ENCODE measurements at places on chromosomes 7 and 10.

DNA sequence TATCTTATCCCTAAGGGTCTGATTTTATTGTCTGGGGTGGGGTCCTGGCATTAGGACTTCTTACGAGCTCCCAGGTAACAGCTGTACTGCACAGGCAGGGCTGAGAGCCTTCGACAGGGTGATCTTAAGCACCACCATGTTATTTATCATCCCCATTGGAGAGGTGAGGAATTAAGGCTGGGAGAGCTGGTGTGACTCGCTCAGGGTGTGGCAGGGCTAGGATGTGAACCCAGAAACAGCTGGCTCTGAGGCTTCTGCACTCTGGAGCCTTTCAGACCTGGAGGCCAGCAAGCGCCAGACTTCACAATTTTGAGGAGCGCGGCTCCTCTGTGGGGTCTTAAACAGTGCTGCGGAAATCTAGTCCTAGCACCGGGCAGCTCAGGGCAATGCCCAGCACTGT, 27.4 kb upstream of the NDST2 start:
- no peak for DNase-seq

- no peak for DNase-seq
Observed at GRCh38 chr10:30270247-30270646, 78.8 kb downstream of the MTPAP start.

DNA sequence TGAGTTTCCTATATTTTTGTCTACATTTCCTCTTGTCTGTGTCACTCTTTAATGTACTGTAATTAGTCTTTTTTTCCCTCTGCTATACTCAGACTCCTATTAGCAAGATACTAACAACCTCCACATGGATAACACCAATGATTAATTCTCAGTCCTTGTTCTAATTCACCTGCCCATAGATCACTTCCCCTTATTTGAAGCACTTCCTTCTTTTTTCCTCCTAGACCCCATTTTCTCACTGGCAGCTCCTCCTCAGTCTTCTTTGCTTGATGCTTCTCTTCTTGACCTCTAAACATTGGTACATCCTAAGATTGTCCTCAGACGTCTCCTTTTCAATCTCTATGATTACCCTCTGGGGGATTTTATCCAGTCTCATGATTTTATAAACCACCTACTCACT, 98.2 kb upstream of the IMMP2L start:
- no peak for DNase-seq

- DNase-seq = no peak
Observed at GRCh38 chr7:151114151-151115090, 28.1 kb downstream of the AGAP3 start.

- DNase-seq = no peak
Observed at GRCh38 chr7:13989126-13989948, at the start of gene ETV1. TSS of gene ETV1 (minus strand) at chr7:13989666. CDS start at chr7:13989052, 614 bp downstream.

GRCh38 chr10:124996127-124996853, 54.4 kb downstream of the ZRANB1 start:
- DNase-seq = no peak

- DNase-seq = no peak
Observed at GRCh38 chr7:104296266-104296665, 32.1 kb upstream of the LHFPL3 start.

GRCh38 chr7:158460665-158461064, 127.0 kb downstream of the PTPRN2 start:
- DNase-seq = no peak

GRCh38 chr7:148723166-148723559, 24.5 kb downstream of the CUL1 start:
- no peak for DNase-seq

GRCh38 chr7:151595702-151596350, 76.1 kb upstream of the RHEB start:
- no peak for DNase-seq
